ENCODE measurements at places on chromosomes 7 and 10.

GRCh38 chr7:152050547-152050971, 25.1 kb downstream of the GALNT11 start:
- peaks cover 7% of the 10 kb centered on the region for H3K4me1 ChIP-seq
- no peaks in the 10 kb centered on the region for H3K36me3 ChIP-seq
- no peak overlapping the region for H3K4me3 ChIP-seq
- no peak for DNase-seq
- no peaks in the 10 kb centered on the region for H3K27me3 ChIP-seq

GRCh38 chr10:72274730-72275350, 1.1 kb downstream of the DDIT4 start:
- peaks cover 15% of the 10 kb centered on the region for H3K36me3 ChIP-seq
- DNase-seq, result peak; percentile 66
- H3K27ac ChIP-seq, result peak overlapping the region; percentile 94
- peak overlapping the region; percentile 89 for H3K4me3 ChIP-seq
- peaks cover 22% of the 10 kb centered on the region for H3K4me1 ChIP-seq

GRCh38 chr7:129470411-129470810, 31.9 kb upstream of the SMKR1 start:
- no peak for DNase-seq
- H3K4me1 ChIP-seq, result no peaks in the 10 kb centered on the region
- H3K4me3 ChIP-seq, result no peak overlapping the region
- H3K36me3 ChIP-seq, result no peaks in the 10 kb centered on the region
- H3K27ac ChIP-seq, result no peak overlapping the region

DNA sequence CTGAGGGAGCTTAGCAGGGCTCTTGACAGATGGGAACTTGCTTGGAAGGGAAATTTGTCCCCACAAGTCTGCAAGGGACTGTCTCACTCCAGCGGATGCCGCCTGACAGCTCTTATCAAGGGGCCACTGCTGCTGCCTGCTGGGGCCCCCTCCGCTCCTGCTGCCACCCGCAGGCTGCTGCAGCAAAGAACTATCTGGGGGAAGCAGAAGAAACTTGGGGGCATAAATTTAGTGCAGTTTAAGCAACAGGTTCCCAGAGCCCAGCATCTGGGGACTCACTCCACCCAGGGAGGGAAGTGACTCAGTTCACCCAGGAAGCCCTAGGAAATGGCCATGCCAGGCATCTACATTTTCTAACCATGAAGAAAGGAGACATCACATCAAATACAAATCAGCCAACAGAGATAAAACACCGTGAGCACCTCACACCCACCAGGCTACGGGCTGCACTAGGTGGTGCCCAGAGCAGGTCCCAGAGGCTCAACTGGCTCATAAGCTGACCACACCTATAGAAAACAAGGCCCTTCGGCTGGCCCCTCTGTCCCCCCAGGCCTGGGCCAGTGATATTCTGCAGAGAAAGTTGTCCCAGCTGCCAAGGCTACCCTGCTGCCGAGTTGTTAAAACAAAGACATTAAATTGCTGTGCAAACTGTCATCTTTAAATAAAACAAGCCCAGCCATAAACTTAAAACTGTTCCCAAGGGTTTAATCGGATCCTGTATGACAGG, 3.7 kb downstream of the RGS10 start:
- no peak for DNase-seq
- no peak overlapping the region for H3K4me3 ChIP-seq
- H3K36me3 ChIP-seq, result peaks cover 4% of the 10 kb centered on the region

DNA sequence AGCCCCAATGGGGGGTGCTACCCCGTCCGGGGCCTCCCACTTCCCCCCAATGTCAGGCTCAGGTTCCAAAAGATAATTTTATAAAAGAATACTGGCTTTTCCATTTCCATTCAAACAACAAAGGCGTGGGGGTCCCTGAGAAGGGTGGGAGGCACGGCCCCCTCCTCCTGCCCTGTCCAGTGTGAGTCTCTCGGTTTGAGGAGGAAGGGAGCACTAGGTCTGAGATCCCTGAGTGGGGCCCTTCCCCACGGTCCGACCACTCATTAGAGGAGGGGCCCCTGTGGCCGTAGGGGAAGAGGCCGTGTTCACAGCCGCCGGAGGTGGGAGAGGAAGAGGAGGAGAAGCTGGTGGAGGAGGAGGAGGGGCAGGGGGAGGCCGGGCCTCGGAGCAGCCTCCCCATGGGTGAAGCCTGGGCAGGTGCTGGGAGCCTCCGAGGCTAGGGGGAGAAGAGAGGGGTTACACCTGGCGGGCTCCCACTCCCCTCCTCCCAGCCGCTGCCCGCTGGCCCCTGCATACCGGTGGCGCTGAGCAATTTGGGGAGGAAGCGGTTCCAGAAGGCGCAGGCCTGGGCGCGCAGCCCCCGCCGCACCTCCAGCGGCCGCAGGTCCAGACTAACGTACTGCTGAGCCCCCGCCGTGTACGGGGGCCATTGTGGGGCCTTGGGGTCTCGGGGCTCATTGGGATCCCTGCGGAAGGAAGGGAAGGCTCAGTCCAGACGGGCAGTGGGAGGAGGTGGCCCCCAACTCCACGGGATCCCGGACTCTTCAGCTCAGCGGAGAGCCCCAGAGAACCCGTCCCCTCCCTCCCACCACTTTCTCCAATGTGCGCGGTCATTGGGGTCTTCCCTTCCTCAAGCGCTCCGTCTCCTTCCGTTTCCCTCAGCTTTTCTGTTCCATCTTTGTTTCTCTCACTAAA, 1.4 kb upstream of the UFSP1 start:
- H3K27ac ChIP-seq, result peak overlapping the region; percentile 90
- H3K4me1 ChIP-seq, result peaks cover 40% of the 10 kb centered on the region
- peaks cover 2% of the 10 kb centered on the region for H3K27me3 ChIP-seq

- peaks cover 8% of the 10 kb centered on the region for H3K27me3 ChIP-seq
- H3K27ac ChIP-seq, result no peak overlapping the region
- no peak for DNase-seq
- no peak overlapping the region for H3K4me3 ChIP-seq
- H3K36me3 ChIP-seq, result no peaks in the 10 kb centered on the region
Measured at GRCh38 chr10:118767297-118768040, 12.7 kb upstream of the CACUL1 start.

Measured in mesenchymal stem cell (in vitro differentiated cells and primary cell).